Activated naive CD4-positive, alpha-beta T cell treated with anti-CD3 and anti-CD28 coated beads for 36 hours (primary cell): ENCODE measurements at places on chromosomes 7 and 10.

DNA sequence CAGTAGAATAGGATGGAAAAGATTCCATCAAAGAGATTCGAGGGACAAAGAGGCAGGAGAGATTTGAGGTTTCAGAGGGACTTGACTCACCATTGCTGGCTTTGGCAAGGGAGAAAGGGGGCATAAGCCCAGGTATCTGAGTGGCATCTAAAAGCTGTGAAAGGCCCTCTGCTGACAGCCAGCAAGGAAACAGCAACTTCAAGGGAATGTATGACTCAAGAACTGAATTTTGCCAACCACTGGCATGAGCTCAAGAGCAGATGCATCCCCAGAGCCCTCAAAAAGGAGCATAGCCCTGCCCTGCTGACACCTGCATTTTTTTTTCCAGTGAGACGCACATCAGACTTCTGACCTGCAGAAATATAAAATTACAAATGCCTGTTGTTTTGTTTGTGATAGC is 19.6 kb upstream of the ADAM12 start:
- no peak for DNase-seq

- DNase-seq, result no peak
Measured at GRCh38 chr7:130887957-130888371, 154.0 kb upstream of the KLF14 start.

DNA sequence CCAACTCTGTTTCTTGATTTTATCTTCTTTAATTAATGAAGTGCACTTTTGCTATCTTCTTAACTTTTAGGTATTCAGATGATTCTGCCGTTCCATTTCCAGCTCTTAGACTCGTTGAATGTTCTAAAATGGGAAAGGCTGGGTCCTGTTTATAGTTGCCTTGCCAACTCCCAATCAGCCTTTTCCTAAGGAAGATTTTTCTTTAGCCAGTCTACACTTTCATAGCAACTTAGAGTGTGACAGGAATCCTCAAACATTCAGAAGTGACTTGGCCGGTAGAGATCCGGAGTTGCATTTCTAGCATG is 23.0 kb upstream of the TRIL start:
- DNase-seq, result no peak

GRCh38 chr10:48598243-48598935 is 6.5 kb downstream of the ARHGAP22 start:
- DNase-seq, result no peak

DNA sequence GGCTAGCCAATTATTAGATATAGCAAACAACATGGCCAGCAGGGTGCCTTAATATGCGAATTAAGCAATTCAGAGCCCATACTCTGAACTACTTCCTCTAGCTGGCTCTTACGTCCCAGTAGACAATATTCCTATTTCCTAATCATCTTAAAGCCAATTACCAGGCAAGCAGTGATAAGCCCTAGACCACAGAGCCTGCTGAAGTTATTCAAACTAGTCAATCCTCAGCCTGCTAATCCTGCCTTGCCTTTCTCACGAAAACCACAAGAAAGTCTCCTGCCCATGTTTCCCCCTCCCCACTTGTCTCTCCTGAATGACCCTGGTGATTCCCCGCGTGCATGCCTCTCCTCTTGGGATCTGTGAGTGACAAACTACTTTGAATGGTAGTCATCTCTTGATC is 86.8 kb upstream of the CACNA2D1 start:
- DNase-seq, result no peak

GRCh38 chr10:34124522-34125035 is 690.5 kb downstream of the PARD3 start:
- DNase-seq, result no peak

GRCh38 chr7:33813331-33813730 is 92.0 kb upstream of the BMPER start:
- DNase-seq, result no peak

DNA sequence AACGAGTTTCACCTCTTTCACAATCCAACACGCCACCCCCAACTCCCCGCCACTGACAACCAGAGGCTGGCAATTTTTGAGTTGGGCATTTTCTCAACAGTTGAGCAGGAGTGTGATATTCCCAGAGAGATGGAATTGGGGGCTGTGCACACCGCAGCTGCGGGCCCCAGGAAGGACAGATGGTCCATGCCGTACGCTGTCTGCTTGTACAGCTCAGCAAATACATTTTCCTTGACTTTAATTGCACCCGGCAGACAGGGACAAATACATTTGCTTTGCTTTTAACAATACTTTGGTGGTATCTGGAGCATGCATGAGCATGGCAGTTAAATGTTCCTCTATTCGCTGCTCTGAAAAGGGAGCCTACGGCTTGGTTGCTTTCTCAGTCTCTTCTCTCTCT is 354.2 kb upstream of the DPP6 start:
- no peak for DNase-seq

DNA sequence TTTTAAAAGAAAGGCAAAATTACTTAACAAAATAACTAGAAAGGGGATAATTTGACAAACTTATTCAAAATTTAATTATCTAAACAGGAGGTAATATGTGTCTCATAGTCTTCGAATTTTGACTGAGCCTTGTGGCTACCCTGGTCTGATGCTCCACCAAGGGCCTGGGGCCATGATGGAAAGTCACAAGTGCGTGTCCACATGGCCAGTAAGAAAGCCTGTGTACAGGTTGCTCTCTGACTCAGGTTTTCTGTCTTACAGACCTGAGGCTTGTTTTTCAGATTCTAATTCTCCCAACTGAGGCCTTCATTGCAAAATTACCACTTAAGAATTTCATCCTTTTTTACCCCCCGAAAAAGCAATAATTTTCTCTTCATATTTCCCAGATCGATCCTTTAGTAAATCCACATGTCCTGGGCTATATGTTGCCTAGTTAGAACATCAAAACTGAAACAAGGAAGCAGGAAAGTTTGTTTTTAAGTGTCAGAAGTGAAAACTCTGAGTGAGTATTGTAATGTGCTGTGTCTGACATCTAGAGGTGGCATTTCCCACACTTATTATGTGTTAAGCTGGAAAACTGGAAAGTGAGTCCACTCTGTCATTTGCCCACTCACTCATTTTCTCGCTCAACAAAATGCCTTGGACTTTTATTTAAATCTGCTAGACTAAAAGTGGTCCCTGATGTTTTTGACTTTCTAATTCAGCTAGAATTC is 10.0 kb downstream of the CYP3A43 start:
- no peak for DNase-seq

- no peak for DNase-seq
Measured at GRCh38 chr10:49299816-49300139, 808 bp downstream of the C10orf71 start.

DNA sequence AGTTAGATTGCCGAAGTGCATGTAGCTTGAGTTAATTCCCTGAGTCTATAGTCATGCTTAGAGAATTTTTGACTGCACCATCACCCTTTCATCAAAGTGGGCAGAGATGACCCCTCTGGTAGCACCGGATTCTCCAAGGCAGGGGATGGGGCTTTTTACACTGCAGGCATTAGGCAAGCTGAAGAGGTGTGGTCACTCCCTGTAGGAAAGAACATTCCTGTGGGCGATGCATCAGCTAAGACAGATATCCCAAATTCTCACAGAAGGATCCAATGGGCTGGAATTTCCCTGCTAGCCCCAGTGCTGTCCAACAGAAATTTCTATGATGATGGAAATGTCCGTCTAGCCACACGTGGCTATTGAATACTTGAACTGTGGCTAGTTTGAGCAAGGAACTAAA is 118.2 kb downstream of the ADAM12 start:
- no peak for DNase-seq
